ENCODE measurements at places on chromosomes 3 and 15.

DNA sequence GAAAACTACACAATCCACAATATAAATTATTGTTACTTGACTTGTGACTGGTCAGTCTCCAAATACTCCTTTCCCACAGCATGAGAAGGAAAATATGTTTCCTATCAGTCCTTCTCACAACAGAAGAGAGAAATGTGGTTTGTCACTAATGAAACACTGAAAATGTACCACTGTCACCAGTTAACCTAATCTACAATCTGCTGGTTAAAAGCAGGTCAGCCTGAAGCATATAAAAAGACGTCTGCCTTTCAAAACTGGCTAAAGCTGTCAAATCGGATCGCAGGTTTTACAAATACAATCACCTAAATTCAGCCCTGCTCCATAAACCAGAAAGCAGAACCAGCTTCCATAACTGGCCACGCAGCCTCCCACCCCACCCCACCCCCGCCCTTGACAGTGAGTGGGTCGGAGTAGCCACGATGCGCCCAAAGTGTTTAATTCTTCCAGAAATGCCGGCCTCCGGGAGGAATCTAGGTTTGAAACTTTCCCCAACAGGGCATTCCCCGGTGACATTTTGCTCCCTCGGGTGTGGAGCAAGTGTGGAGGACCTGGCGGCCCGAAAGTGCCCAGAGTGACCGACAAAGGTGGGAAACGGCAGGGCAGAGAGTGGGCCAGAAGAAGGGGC is 682 bp downstream of the ETFA start:
- DNase-seq: no peak

- DNase-seq: no peak
Measured at GRCh38 chr3:14423197-14423743, 20.9 kb downstream of the SLC6A6 start.

- DNase-seq: no peak
Measured at GRCh38 chr3:98188545-98188944, 22.0 kb downstream of the OR5H15 start.

DNA sequence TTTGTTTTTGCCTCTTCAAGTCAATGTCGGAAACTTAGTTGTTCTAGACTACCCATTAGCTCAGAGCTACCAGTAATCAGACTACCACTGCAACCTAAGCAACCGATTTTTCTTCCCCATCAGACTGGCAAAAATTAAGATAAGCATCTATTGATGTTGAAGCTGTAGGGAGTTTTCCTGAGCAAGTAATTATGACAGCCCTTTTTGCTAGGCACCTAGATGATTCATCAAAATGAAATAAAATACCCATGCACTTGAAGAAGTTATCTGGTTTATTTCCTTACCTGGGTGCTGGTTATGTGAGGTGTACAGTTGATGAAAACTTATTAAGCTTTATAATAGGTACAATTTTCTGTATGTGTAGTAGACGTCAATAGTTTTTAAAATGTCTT is 554 bp upstream of the COMMD4 start:
- DNase-seq: no peak

- DNase-seq: no peak
Measured at GRCh38 chr3:115862849-115863248, 239.5 kb downstream of the GAP43 start.

- no peak for DNase-seq
Measured at GRCh38 chr3:111874177-111874820, 15.2 kb downstream of the PHLDB2 start.

Data from NCI-H2171 (cell line).